ENCODE measurements at places on chromosomes 12 and 14. TPM values are rescaled to one million over a fixed set of nuclear protein-coding genes. Genes with fewer than 3 reads are reported as not detected.

- H3K36me3 ChIP-seq: no peaks in the 10 kb centered on the region
- H3K27me3 ChIP-seq: no peaks in the 10 kb centered on the region
- peaks cover 18% of the 10 kb centered on the region for H3K4me1 ChIP-seq
- no peak overlapping the region for H3K27ac ChIP-seq
These were observed 70.2 kb upstream of the SLC38A2 start for GRCh38 chr12:46442738-46443137.

- H3K27ac ChIP-seq: no peak overlapping the region
- H3K36me3 ChIP-seq: no peaks in the 10 kb centered on the region
- no peak for DNase-seq
- peaks cover 75% of the 10 kb centered on the region for H3K4me1 ChIP-seq
These were observed 147.1 kb downstream of the MED13L start for GRCh38 chr12:116130431-116130830.

- peak overlapping the region; percentile 34 for H3K4me3 ChIP-seq
- H3K4me1 ChIP-seq: peaks cover 17% of the 10 kb centered on the region
- DNase-seq: no peak
- H3K27me3 ChIP-seq: peaks cover 62% of the 10 kb centered on the region
These were observed 20.4 kb upstream of the ATP5MC2 start for GRCh38 chr12:53696285-53696654.

- peak overlapping the region; percentile 88 for H3K27ac ChIP-seq
- no peaks in the 10 kb centered on the region for H3K27me3 ChIP-seq
- DNase-seq: peak; percentile 55
- peak overlapping the region; percentile 79 for H3K4me3 ChIP-seq
- no peaks in the 10 kb centered on the region for H3K36me3 ChIP-seq
- H3K4me1 ChIP-seq: peaks cover 12% of the 10 kb centered on the region
These were observed 826 bp downstream of the PRKCH start for GRCh38 chr14:61322011-61322798.

DNA sequence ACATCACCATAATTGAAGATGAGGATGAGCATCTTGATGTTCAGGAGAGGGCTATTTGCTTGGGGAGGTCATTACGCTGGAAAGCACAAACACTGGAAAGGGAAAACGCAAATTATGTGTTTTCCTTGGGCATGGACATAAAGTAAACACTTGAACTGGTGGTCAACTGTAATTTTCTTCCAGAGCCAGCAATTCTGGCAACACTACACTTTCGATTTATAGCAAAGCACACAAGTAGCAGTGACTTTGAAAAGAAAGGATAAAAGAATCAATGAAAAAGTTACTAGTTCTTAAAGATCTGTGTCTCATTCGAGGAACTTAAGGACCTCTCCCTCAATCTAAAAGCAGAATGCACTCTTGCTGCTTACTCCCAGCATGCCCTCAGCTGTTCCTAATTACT, 2.2 kb downstream of the CLEC14A start:
- H3K4me1 ChIP-seq: peaks cover 21% of the 10 kb centered on the region
- peak overlapping the region; percentile 79 for H3K4me3 ChIP-seq
- H3K27ac ChIP-seq: peak overlapping the region; percentile 95
- H3K27me3 ChIP-seq: peaks cover 33% of the 10 kb centered on the region
- no peak for DNase-seq
- no peaks in the 10 kb centered on the region for H3K36me3 ChIP-seq

DNA sequence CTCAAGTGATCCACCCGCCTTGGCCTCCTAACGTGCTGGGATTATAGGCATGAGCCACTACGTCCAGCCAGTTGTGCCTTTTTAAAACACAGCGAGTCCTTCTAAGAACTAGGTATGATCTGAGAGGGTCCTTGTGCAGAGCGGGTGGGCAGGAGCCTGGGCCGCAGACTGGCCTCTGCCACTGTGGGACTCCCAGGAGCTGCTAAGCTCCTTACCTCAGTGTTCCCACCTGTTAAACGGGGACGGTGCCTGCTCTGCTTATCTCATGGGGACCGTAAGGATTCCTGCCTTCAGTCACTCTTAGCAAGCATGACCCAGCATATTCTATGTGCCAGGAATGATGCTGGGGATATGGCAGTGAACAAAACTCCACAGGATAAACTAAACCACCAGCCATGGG, 136.9 kb downstream of the RBM19 start:
- no peak overlapping the region for H3K27ac ChIP-seq
- no peak overlapping the region for H3K4me3 ChIP-seq
- DNase-seq: no peak

- no peaks in the 10 kb centered on the region for H3K4me1 ChIP-seq
- no peak overlapping the region for H3K4me3 ChIP-seq
- no peak overlapping the region for H3K27ac ChIP-seq
- no peak for DNase-seq
These were observed 224.5 kb upstream of the FOXG1 start for GRCh38 chr14:28542040-28542439.

DNA sequence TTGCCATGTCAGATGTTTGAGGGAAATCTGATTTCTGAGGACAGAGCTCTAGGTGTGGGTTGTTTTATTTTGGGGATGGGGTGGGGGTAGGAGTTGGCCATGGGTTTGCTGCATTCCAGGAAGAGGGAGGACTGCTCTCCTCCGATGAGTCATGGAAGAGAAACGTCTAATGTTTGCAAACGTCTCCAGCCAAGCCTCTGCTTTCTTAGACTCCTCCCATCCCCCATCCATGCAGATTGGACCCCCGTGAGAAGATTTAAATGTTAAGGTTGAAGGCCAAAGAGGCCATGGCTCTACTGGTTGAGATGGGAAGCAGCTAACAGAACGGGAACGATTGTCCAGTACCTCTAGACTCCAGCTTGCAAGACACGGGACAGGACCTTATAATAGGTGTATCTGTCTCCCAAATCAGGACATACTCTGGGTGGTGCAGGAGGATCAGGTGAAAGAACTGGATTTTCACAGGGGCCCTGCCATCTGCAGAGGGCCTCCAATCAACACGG, 11.4 kb upstream of the ATP2A2 start:
- no peak for DNase-seq
- H3K4me1 ChIP-seq: peaks cover 17% of the 10 kb centered on the region
- H3K27me3 ChIP-seq: no peaks in the 10 kb centered on the region
- no peak overlapping the region for H3K4me3 ChIP-seq
- H3K27ac ChIP-seq: peak overlapping the region; percentile 75

- no peaks in the 10 kb centered on the region for H3K27me3 ChIP-seq
- H3K36me3 ChIP-seq: no peaks in the 10 kb centered on the region
- peak overlapping the region; percentile 13 for H3K27ac ChIP-seq
- DNase-seq: no peak
- peaks cover 7% of the 10 kb centered on the region for H3K4me1 ChIP-seq
- H3K4me3 ChIP-seq: no peak overlapping the region
These were observed 57.5 kb downstream of the FRS2 start for GRCh38 chr12:69527506-69528272.

- no peak overlapping the region for H3K4me3 ChIP-seq
- H3K36me3 ChIP-seq: no peaks in the 10 kb centered on the region
- DNase-seq: no peak
- no peak overlapping the region for H3K27ac ChIP-seq
- H3K27me3 ChIP-seq: no peaks in the 10 kb centered on the region
These were observed 58.0 kb upstream of the LRFN5 start for GRCh38 chr14:41548666-41549065.

DNA sequence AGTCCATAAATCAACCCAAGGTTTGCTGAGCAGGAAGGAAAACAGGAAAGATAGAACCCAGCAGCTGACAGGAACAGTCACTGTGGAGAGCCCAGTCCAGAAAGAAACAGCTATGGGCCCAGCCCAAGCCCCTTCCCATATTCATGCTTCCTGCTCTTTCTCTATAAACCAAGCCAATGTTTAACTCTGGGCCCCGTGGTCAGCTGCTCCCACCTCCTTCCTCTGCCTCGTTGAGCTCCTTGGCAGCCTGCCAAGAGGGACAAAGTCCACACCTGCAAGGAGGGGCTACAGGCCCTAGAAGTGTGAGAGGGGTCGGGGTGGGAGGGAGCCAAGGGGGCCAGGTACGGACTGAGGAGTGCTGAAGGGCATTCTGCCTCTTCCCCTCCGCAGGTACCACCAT, 10.0 kb downstream of the SLC6A13 start:
- no peaks in the 10 kb centered on the region for H3K4me1 ChIP-seq
- no peak overlapping the region for H3K4me3 ChIP-seq
- no peaks in the 10 kb centered on the region for H3K27me3 ChIP-seq
- H3K36me3 ChIP-seq: no peaks in the 10 kb centered on the region

C12orf50 gene
- not detected for total RNA-seq
